ENCODE measurements at places on chromosomes 16 and 17. TPM values are rescaled to one million over a fixed set of nuclear protein-coding genes. Genes with fewer than 3 reads are reported as not detected.

The CLEC18A gene
- 6.9 TPM for total RNA-seq

The PTX4 gene
- total RNA-seq = 1.6 TPM

The HS3ST3A1 gene
- total RNA-seq = 22.7 TPM

The TMED6 gene
- not detected for total RNA-seq

The UMOD gene
- total RNA-seq = not detected

The APOBR gene
- total RNA-seq = 0.60 TPM

The SLC5A2 gene
- total RNA-seq = 1.0 TPM

The PIK3R5 gene
- total RNA-seq = 2.9 TPM

The SULT1A1 gene
- total RNA-seq = 22.3 TPM

The TPSG1 gene
- not detected for total RNA-seq

The ZCCHC14 gene
- total RNA-seq = 45.5 TPM

The FBXO39 gene
- 0.22 TPM for total RNA-seq

The KRT36 gene
- total RNA-seq = not detected

The GAS2L2 gene
- 0.33 TPM for total RNA-seq

The CCL5 gene
- total RNA-seq = 2.1 TPM

The SLC16A11 gene
- 0.44 TPM for total RNA-seq

The TRIM72 gene
- 7.6 TPM for total RNA-seq

The PPY gene
- total RNA-seq = not detected

The RPUSD1 gene
- total RNA-seq = 19.1 TPM

The ZNF19 gene
- total RNA-seq = 13.4 TPM

The ATP5PD gene
- total RNA-seq = 148 TPM

The NOD2 gene
- total RNA-seq = 2.3 TPM

The TNFRSF13B gene
- total RNA-seq = not detected

The WSCD1 gene
- total RNA-seq = 87.2 TPM

The ESRP2 gene
- 4.6 TPM for total RNA-seq

The ZFP3 gene
- 11.7 TPM for total RNA-seq

The SOX8 gene
- total RNA-seq = 58.4 TPM

The CORO7 gene
- 42.5 TPM for total RNA-seq

The TBC1D3C gene
- not detected for total RNA-seq

The CHTF18 gene
- 49.8 TPM for total RNA-seq

The CES3 gene
- total RNA-seq = 0.77 TPM

The CUEDC1 gene
- 37.1 TPM for total RNA-seq

The NSMCE1 gene
- 40.5 TPM for total RNA-seq

The STAC2 gene
- total RNA-seq = 2.1 TPM

The ABI3 gene
- total RNA-seq = 3.1 TPM

The RNF222 gene
- total RNA-seq = not detected

The OR4D1 gene
- total RNA-seq = not detected

The C1QTNF8 gene
- total RNA-seq = 0.22 TPM

The WNT9B gene
- 0.16 TPM for total RNA-seq

The TP53TG3 gene
- not detected for total RNA-seq

The C17orf67 gene
- 1.8 TPM for total RNA-seq

The WFDC1 gene
- 46.3 TPM for total RNA-seq

The RABEP2 gene
- total RNA-seq = 41.0 TPM

The KRT14 gene
- 51.0 TPM for total RNA-seq

The ZNF385C gene
- 4.0 TPM for total RNA-seq

The KRTAP2-2 gene
- total RNA-seq = not detected

The ARHGAP23 gene
- total RNA-seq = 73.6 TPM

The PAFAH1B1 gene
- total RNA-seq = 255 TPM

The TBC1D3B gene
- total RNA-seq = 4.7 TPM

The CA7 gene
- total RNA-seq = not detected

The LRRC75A gene
- total RNA-seq = 12.1 TPM

The MT1F gene
- 0.77 TPM for total RNA-seq

The KRTAP4-3 gene
- total RNA-seq = not detected

The FGF11 gene
- 7.1 TPM for total RNA-seq

Measured in camera-type eye (tissue), 1 donor.